Lung microvascular endothelial cell (primary cell): ENCODE measurements at places on chromosomes 1 and 21. TPM values are rescaled to one million over a fixed set of nuclear protein-coding genes. Genes with fewer than 3 reads are reported as not detected.
A peak's percentile ranks its signal among the peaks of the same experiment; 100 is the strongest.

DNA sequence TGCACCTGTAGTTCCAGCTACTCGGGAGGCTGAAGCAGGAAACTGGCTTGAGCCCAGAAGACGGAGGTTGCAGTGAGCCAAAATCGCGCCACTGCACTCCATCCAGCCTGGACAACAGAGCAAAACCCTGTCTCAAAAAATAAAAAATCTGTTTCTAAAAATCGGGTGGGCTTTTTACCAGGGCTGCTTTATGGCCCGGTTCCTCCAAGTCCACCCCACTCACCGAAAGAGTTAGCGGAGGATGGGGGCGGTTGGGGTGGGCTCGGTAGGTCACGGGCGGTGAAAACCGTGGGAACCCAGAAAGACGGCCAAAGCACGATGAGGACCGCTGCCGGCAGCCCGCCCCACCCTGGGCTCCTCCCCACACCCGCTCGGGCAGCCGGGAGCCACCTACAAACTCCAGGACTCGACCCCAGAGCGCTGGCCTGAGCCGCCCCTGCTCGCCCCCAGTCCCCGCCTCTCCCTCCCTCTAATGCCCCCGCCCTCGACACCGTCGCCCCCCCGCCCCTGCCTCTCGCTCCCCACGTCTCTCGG is 846 bp upstream of the PER3 start:
- peak; percentile 53 for DNase-seq

GRCh38 chr1:93810316-93810715 is 68.7 kb downstream of the DNTTIP2 start:
- no peak for DNase-seq

DNA sequence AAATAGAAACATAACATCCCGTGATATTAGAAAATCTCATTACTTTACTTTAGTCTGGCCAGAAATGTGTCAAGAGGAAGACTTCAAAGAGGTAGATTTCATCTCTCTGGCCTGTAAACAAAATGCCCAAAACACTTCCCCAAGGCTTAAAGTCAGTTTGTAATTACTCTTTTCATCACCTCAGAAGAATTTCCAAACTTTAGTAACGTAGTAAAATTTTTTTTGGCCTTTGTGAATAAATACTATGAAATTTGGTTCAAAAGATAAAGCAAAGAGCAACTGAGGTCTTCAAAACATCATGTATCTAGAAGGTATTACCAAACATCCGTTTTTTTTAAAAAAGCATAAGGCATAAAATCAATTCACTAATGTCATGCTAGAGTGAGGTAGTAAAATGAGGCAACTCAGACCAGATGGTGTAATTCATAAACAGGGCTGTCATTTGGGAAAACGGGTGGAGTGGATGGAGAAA is 51.4 kb downstream of the LEPR start:
- no peak for DNase-seq

- DNase-seq: no peak
Measured at GRCh38 chr1:110214454-110215404, 4.6 kb downstream of the KCNC4 start.

DNA sequence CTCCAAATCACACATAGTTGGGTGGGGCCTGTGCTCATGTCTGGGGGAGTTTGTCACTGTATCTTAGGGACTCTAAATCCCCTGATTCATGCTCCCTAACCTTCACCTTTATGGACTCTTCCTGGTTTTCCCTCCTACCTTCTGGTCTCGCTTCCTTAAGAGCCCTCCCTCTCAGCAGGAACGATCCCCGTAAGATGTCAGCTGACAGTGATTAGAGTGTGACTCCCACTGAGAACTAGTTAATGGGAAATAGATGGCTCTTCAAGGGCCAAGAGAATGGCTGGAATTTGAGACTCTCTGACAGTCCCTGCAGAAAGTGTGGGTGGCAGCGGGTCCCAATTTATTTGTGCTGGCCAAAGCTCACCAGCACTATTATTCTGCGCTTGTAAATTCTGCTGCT is 22.0 kb downstream of the LYPD8 start:
- no peak for DNase-seq

- no peak for DNase-seq
Measured at GRCh38 chr1:174794861-174795260, 204.9 kb upstream of the CACYBP start.

- DNase-seq: no peak
Measured at GRCh38 chr1:117644696-117645311, 39.0 kb downstream of the TENT5C start.

GRCh38 chr1:59062743-59063142 is 234.2 kb upstream of the FGGY start:
- peak; percentile 81 for DNase-seq

- DNase-seq: peak; percentile 89
Measured at GRCh38 chr1:16612332-16613172, 812 bp downstream of the NBPF1 start.

- DNase-seq: no peak
Measured at GRCh38 chr1:223702735-223703667, 9.3 kb upstream of the CAPN2 start.

DNA sequence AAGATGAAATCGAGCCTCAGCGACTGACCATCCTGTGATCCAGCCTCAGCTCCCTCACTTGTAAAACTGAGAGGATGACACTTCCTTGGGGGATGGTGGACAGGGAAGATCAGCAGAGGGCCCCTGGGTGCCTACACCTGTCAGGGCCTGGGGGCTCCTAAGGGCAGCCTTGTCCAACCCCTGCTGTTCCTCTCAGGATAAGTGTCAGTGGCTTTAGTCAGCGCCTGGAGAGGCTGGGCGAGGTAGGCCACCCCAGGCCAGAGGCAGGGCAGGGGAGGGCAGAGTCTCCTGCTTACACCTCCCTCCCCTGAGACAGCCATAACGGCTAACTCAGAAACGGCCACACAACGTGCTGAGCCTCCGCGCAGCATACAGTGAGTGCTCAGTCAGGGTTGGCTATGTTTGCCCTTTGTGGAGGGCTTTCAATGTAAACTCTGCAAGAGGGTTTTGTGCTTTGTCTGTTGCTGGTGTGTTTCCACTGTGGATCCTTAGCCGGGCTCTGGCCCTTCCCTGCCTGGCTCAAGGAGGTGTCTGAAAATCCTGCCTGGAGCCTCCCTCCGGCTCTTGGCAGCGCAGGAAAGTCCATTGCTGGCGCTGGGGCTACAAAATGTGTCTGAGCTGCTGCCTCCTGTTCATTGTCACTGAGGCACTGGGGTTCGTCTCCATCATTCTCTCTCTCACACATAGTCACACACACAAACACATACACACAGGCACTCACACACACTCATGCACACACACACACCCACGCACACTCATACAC is 588.4 kb downstream of the PTPRU start:
- no peak for DNase-seq

DNA sequence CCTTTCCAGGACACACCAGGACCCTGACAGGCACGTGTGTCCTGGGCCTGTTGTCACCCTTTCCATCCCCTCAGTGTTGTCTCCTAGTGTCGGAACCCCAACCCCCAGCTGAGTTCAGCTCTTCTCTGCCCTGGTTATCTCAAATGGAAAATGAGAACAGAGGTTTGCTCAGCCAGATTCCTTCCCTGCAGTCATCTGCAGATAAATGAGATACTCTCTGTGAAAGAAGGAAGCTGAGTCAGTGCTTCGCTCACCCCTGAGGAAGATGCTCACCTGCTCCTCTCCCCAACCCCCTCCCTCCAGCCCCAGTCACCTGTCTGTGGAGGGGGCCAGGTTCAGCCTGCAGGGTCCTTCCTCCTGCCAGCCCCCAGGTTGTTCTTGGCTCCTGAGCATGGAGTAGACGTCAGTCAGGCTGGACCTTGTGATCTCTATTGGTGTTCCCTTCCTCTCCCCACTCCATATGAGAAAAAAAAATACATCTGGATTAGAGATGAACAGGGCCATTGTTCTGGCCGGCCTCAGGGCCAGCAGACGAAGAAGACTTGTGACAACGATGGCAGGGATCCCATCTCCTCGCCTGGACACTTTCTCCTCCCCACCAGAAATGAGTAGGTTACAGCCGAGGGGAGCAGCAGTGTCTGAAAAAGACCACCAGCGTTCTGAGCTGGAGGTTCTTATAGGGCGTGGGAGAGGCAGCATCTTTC is 20.9 kb downstream of the PHGDH start:
- peak; percentile 14 for DNase-seq

- DNase-seq: peak; percentile 31
Measured at GRCh38 chr1:2801535-2802291, at the start of gene TTC34. Gene TTC34 (minus strand): TSS chr1:2801693. CDS start chr1:2800827, 866 bp downstream.

- DNase-seq: no peak
Measured at GRCh38 chr1:2544875-2545640, 11.1 kb upstream of the TNFRSF14 start.

GRCh38 chr1:185393815-185394214 is 76.8 kb upstream of the IVNS1ABP start:
- DNase-seq: no peak

The PPFIA4 gene
- under 0.01 TPM in 2 replicates for total RNA-seq

The LHX8 gene
- total RNA-seq: not detected in 2 replicates

The HTR6 gene
- not detected in 2 replicates for total RNA-seq

The ZNF648 gene
- not detected in 2 replicates for total RNA-seq

The OR2T33 gene
- total RNA-seq: not detected in 2 replicates

The THEMIS2 gene
- total RNA-seq: 34.7 and 35.9 TPM in 2 replicates

The APOBEC4 gene
- total RNA-seq: not detected in 2 replicates

The TMPRSS15 gene
- not detected in 2 replicates for total RNA-seq

The ERICH3 gene
- total RNA-seq: not detected in 2 replicates

The WNT3A gene
- not detected in 2 replicates for total RNA-seq

The TCHHL1 gene
- not detected in 2 replicates for total RNA-seq

The ADGRL2 gene
- 16.3 and 28.8 TPM in 2 replicates for total RNA-seq

The RGSL1 gene
- not detected in 2 replicates for total RNA-seq

The TENT5C gene
- 0.65 and 0.79 TPM in 2 replicates for total RNA-seq

The CCDC17 gene
- total RNA-seq: 0.22 and 0.60 TPM in 2 replicates

The GPA33 gene
- not detected in 2 replicates for total RNA-seq
